ENCODE measurements at places on chromosomes 6 and 20. TPM values are rescaled to one million over a fixed set of nuclear protein-coding genes. Genes with fewer than 3 reads are reported as not detected.

The PCSK2 gene
- not detected for total RNA-seq

The POU5F1 gene
- not detected for total RNA-seq

The BPI gene
- 0.68 TPM for total RNA-seq

The NAPB gene
- 10.6 TPM for total RNA-seq

The FLOT1 gene
- total RNA-seq, result 69.1 TPM

The DOP1A gene
- total RNA-seq, result 25.1 TPM

DNA sequence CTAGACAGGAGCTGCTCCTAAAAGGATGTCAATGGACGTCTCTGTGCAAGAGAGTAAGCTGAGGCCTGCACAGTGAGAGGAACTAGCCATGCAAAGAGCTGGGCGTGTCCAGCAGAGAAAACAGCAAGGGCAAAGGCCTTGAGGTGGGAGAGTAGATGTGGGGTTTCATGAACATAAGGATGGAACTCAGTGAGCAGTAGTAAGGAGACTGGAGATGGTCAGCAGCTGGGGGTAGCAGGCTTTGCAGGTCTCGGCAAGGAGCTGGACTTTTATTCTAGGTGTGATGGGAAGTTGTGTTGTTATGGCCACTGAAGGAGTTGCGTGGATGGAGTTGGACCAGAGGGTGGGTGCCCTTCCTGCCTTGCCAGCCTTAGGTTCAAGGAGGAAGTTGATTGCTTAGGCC lies 90.7 kb upstream of the SIRPA start:
- no peak for DNase-seq

GRCh38 chr6:91926827-91927226 lies 1340.0 kb upstream of the MAP3K7 start:
- peak; percentile 60 for DNase-seq

GRCh38 chr20:34892671-34893070 lies 16.3 kb downstream of the ACSS2 start:
- DNase-seq, result no peak

GRCh38 chr6:36660771-36661471 lies 17.6 kb upstream of the CDKN1A start:
- DNase-seq, result peak; percentile 25

DNA sequence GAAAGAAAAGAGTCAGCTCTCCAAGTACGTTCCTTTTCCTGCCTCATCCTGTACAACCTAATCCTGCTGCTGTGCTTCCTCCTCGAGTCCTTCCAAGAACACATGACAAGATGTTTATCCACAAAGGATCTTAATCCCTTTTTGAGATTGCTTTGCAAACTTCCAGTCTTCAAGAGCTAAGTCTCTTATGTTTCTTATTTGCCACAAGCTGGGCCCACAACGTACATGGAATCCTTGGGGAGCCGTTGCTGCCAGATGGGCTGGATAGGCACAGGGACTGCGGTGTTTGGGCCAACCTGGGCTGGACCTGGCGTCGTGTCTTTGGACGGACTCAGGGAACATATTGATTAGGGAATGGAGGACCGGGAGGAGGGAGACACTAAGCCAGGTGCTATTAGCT lies 79.7 kb upstream of the AFDN start:
- DNase-seq, result no peak

- no peak for DNase-seq
These were observed 58.9 kb downstream of the CDH4 start for GRCh38 chr20:61310954-61311353.

GRCh38 chr6:161434921-161435747 lies 161.3 kb upstream of the AGPAT4 start:
- DNase-seq, result no peak

- no peak for DNase-seq
These were observed 20.9 kb upstream of the KCNG1 start for GRCh38 chr20:51043811-51044210.

DNA sequence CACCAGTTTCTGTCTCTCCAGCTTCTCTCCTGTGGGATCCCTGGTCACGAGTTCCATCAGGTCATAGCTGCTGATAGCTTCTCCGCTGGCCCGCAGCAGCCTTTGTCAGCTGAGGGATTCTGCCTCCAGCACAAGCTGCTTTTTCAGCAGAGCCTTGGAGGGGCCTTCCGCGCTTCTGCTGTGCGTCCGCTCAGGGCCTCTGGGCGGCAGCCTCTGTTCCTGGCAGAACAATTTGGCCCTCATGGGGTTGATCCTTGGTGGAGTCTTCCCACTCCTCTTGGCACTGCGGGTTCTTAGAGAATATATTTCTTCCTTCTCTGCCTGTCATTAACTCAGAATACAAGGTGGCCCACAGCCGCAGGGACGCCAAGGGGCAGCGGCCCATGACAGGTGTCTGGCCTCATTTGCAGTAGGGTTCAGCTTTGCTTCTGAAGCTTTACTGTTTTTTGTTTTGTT lies 158.8 kb downstream of the DTNBP1 start:
- no peak for DNase-seq

Measured in chondrocyte (in vitro differentiated cells).